ENCODE measurements at places on chromosomes 7 and 10.
A peak's percentile ranks its signal among the peaks of the same experiment; 100 is the strongest.

DNA sequence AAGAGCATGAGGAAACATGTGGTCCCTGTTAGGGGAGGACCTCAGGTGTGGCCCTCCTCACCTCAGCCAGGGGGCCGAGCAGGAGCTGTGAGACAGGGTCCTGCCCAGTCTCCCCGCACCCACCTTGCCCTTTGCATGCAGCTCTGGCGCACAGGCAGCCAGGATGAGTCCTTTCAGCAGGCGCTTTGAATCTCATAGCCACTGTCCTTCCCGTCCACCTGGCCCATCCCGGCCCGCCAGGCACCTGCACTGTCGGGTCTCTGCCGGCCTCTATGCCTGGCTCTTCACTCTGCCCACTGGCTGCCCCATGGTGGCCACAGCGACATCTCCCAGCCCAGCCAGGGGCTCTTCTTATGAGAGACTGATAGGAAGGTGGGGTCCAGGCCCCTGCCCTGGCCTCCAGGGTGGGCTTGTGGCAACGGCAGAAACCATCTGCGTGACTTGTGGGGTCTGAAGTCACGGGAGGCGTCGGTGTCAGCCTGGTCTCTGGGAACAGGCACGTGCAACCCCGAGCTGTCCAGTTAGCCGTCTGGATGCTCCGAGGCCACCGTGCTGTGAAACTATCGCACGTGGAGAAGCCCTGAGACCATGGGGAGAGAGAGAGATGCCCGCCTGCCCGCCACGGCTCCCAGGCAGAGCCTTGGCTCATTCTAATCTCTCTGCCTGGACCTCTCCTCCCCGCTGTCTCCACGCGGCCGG, 37.4 kb downstream of the FOXL3 start:
- no peak for DNase-seq

DNA sequence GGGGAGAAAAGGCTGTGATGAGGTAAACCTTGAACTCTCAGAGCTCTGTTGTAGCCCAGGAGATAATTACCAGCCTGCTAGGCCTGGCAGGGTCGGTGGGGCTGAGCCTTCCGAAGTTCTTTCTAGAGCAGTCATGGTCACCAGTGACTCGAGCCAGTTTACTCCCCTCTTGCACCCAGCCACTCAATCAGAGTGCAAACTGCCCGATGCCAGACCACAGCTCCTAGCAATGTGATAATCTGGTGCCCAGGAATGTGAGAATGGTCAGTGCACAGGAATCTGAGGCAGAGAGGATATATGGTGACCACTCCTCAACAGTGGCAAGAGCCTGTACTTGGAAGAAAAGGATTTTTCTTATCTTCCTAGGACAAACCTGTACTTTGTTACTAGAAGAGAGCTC, 46.4 kb upstream of the KMT2E start:
- no peak for DNase-seq

- peak; percentile 14 for DNase-seq
These were observed 178.0 kb downstream of the SRPK2 start for GRCh38 chr7:105210721-105211205.

GRCh38 chr10:34249634-34250033, 565.5 kb downstream of the PARD3 start:
- no peak for DNase-seq

- DNase-seq: no peak
These were observed 10.3 kb downstream of the SEC31B start for GRCh38 chr10:100509241-100509840.

- DNase-seq: no peak
These were observed 362.5 kb upstream of the NRP1 start for GRCh38 chr10:33697016-33697415.

DNA sequence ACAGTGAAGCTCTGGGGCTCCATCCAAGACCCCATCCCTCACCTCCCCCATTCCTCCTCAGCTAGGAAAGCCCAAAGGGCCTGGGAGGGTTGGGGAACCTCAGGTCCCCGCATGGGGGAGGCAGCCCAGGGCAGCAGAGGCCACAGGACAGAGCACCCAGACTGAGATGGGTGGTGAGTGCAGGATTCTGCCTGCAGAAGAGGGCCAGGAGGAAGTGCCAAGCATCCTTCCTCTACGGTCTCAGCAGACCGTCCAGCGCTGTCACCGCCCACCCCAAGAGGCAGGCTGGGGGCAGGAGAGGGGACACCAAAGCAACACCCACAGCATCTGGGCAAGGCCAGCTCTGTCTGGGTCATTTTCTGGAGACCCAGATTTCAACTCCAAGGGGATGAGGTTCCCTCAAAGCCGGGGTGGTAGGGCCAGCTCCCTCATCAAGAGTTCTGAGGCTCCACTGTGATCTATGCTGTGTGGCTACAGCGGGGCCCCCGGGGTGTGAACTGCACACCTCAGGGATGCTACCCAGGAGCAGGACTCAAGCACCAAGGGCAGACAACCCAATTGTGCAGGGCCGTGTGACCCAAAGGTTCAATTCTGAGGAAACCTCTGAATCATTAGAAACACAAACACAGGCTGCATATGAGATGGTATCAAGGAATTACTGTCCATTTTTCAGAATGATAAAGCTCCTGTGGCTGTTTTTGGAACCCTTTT, 46.8 kb downstream of the CAMK2B start:
- no peak for DNase-seq

DNA sequence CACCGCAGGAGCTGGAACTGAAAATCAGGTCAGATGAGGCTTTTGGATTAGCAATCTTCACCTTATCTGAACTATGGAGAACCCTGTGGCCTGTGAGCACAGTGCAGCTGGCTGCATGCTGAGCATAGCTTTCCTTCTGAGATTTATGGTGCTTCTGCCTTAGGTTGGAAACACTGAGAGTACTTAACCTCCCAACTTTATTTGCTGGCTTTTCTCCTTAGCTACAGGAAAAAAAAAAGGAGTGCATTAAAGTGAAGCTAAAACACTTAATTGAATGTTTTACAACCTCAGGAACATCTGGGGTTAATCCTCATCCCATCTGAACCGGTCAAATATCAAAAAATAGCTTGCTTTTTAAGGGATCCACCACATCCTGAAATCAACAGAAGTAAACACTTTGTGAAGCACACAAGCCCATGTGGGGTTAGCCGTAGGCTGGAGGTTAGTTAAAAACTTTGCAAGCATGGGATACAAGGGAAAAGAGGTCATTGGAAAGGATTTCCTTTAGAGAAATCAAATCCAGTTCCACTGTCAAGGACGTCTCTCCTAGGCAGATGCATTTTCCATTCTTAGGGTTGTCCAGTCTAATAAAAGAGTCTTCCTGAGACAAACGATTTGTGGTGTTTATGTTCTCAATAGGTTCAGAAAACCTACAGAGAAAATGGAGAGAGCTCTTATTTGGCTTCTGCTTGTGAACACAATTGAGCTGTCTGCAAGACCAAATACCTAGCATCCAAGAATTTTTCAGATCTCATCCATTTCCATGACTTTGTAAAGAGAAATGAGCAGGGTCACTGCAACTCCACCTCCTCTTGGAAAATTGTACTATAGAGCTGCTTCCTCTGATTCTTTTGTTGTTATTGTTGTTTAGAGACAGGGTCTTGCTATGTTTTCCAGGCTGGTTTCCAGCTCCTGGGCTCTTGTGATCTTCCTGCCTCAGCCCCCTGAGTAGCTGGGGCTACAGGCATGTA, 470.4 kb upstream of the IGFBP3 start:
- DNase-seq: no peak

DNA sequence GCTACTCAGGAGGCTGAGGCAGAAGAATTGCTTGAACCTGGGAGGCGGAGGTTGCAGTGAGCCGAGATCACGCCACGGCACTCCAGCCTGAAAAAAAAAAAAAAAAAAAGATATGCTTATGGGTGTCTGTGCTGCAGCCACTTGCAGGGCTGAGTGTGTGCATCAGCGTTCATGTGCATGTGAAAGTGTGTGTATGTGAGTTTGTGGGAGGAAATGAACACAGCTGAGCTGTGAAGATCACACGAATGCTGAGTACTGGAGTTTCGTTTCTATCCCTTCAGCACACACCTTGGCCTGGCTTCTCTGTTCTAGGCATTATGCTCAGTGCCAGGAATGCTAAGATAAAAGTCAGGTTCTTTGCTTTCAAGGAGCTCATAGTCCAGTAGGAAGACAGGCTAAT, 12.0 kb upstream of the SVOPL start:
- no peak for DNase-seq

DNA sequence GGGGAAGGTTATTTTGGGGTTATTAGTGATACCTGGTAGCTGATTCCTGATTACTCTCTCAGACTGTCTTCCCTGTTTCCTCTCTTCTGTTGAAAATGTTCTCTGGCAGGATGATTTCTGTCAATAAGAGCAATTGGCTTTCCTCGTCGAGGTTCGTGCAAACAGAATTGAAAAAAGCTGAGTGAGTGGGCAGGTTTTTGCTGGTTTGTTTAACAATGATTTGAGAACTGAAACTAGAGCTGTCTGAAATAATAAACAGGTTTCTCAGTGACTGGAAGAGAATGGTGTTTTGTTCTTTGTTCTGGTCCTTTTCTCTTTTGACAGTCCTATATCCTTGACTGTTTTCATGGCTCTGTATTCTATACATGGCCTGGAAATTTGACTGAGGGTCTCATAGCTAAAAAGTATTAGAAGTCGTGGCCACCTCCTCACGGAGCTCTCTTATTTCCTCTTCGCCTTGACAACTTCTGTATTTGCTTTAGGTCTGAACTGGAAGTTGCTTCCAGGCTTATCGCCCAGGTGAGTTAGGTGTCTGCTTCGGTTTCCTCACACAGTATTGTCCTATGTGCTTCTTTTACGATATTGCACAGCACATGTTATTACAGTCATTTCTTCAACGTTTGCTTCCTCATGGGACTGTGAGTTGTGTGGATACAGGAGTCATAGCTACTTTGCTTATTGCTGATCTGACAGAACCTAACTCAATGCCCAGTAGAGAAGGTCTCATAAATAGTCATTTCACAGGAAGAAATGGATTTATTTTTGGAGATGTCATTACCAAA, 403.6 kb downstream of the NRG3 start:
- no peak for DNase-seq

DNA sequence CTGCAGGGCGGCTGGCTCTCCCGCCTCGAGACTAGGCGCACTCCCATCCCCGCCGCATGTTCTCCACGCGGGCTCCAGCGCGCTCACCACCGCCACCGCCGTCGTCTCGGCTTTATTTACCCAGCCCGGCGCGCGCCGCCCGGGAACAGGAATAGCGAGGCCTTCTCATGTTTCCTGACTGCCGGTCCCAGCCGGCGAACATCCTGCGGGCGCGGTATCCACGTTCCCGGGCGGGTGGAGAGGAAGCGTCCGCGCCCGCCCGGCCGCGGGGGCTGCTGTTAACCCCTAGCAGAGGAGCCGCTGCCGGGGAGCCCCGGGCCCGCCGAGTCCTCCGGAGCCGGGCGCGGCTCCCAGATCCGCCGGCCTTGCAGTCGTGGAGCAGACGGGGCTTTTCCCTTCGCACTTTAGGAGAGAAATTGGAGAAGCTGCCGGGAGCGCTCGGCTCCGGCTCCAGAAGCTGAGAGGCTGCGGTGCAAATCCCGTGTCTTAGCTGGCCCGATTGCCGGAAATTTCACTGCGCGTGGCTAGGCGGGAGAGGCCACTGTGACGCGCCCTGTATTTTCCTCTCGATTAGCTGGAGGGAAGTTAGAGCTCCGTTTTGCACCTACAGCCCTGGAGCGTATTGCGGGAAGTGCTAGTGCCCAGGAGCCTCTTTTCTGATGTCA, at the start of gene MKX:
MKX (minus strand) TSS at position 88 of the 665 bp plus-strand sequence. CDS start 2,404 bp downstream, outside the sequence.
- no peak for DNase-seq

DNA sequence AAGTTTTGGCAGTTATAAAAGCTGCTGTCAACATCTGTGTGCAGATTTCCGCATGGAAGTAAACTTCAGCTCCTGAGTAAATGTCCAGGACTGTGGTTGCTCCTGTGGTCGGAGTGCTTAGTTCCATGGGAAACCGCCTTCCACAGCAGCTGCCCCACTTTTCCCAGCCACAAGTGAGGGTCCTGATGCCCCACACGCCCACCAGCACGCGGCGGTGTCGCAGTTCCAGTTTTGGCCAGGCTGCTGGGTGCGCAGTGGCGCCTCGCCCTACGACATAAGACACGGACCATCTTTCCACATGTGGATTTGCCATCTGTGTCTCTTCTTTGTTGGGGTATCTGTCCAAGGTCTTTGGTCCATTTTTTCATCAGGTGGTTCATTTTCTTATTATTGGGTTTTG, 167.1 kb downstream of the DIP2C start:
- no peak for DNase-seq

DNA sequence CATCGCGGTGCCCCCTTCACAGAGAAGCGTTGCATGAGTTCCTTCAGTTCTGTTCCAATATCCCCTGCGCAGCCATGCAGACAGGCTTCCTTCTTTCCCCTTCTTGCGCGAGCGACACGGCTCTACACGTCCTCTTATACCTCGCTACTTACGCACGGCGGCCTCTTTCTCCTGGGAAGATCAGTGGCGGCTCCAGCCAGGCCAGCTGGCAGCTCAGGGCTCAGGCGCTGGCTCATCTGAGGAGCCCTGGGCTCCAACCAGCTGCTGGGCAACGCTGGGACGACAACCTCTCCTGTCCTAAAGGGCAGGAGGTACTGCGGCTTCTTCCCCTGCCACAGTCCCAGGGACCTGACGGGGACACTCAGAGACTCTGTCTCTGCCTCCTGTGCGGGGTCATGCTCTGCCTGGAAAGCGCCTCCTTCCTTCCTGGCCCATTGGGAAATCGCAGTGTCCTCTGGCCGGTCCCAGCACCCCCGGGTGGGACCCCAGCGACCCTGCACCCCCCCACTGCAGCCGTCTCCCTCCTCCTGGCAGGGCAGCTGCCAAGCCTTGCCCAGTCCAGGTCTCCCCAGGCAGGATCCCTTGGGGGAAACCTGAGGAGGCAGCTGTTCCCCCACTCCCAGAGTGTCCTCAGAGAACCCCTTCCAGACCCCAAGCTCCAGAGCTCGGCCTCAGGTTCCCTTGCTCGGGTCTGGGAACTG, 5.0 kb upstream of the FAM20C start:
- no peak for DNase-seq

GRCh38 chr10:62112300-62112699, 156.3 kb downstream of the RTKN2 start:
- no peak for DNase-seq

- DNase-seq: no peak
These were observed 5.8 kb upstream of the PNLIPRP3 start for GRCh38 chr10:116421815-116422214.

GRCh38 chr7:30915005-30915601, 3.5 kb downstream of the AQP1 start:
- no peak for DNase-seq

DNA sequence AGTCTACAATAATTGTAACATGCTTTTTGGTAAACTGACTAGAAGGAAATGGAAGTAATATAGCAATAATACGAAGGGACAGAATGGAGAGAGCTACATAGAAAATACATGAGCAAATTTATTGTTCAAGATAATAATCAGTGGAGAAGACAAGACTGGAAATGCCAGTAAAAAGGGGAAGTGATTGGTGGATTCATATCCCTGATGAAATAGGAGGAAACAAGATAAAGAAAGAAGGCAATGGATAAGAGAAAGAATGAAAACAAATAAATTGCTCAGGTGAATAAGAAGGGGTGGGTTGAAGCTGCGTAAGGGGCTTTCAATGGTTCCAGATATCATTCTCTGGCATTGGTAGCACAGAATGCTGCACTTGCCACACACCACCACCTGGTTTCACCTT, 135.9 kb downstream of the LRRN3 start:
- DNase-seq: no peak

DNA sequence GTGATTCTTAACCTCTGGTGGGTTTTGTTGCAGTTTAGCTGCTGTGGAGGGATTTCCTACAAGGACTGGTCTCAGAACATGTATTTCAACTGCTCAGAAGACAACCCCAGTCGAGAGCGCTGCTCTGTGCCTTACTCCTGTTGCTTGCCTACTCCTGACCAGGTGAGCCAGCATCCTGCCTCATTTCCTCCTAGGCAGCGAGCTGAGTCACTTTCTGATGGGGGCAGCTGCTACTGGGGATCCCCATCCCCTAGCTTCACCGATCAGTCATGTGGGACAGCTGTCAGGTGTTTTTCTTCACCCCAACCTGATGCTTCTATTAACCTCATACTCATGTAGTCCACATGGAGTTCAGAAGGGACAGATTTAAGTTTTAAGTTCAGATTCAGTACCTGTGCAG, 21.7 kb upstream of the SMO start:
- DNase-seq: no peak

All from GM19239 (cell line).